ENCODE measurements at places on chromosomes 3 and 15. TPM values are rescaled to one million over a fixed set of nuclear protein-coding genes. Genes with fewer than 3 reads are reported as not detected.

Gene CDCP1
- polyA plus RNA-seq: 0.57 TPM

- DNase-seq: no peak
These were observed 4.3 kb upstream of the OR5H6 start for GRCh38 chr3:98259707-98260106.

DNA sequence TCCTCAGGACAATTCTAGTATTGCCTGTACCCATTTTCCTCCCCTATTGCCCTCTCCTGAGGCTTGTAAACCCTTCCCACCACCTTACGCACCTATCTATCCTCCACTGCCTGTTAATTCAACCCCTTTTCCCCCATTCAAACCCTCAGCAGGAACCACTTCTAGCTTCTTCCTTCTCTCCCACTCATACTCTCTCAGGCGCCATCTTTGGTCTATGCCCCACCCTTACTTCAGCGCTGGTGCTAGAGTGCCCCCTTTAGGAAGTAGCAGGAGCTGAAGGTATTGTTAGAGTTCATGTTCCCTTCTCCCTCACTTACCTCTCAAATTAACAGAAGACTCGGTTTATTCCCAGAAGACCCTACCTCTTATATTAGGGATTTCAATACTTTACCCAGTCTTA, 121.8 kb upstream of the NLGN1 start:
- no peak for DNase-seq

GRCh38 chr3:67976663-67977062, 322.3 kb upstream of the SUCLG2 start:
- DNase-seq: no peak

DNA sequence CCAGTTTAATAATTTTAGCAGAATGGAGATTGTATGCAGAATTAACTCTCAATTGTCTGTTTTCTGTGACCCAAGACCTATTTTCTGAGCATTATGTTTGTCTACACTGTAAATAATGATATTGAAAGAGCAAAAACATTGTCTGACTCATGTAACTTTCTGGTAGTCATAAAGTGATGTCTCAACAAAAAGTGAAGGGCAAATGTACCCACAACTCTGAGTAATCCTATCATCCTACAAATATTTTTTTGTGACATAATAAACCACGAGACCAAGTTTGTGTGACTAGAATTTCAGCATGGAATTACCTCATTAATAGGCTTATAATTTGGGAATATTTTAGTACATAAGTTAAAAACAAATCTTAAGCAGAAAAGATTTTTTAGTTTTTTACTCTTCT, 15.4 kb upstream of the ABHD10 start:
- no peak for DNase-seq

DNA sequence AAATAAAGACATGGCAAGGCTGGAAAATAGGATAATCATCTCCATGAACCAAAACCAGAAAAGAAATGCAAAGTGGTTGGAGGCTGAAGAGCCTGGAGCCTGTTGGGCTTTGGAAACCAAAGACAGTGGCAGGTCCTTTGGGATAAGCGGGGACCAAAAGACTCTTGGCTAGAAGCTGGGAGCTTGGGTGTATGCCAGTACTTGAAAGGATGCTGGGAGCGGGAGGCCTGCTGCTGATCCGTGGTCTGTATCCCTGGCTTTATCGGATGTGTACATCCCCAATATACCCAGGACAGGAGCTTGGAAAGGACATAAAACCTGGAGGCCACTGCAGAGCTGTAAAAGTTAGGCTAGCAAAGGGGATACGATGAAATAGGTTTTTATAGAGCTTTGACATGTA, 1.3 kb upstream of the CHRNB4 start:
- no peak for DNase-seq

DNA sequence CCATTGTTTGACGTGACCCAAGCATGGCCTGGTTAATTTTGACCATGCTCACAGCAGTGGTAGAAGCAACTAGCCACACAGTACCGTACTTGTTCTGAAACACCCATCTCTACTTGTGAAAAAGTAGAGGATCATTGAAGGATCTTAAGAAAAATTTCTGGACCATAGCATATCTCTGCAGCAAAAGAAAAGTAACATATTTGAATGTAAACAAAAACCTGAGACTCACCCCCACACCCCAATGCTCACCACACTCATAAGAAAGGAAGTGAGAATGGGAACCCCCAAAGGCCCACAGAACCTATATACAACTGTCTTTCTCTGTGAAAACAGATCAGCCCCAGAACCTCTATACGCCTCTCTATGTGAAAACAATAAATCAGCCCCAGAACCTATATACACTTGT, 33.8 kb upstream of the TFRC start:
- DNase-seq: no peak

DNA sequence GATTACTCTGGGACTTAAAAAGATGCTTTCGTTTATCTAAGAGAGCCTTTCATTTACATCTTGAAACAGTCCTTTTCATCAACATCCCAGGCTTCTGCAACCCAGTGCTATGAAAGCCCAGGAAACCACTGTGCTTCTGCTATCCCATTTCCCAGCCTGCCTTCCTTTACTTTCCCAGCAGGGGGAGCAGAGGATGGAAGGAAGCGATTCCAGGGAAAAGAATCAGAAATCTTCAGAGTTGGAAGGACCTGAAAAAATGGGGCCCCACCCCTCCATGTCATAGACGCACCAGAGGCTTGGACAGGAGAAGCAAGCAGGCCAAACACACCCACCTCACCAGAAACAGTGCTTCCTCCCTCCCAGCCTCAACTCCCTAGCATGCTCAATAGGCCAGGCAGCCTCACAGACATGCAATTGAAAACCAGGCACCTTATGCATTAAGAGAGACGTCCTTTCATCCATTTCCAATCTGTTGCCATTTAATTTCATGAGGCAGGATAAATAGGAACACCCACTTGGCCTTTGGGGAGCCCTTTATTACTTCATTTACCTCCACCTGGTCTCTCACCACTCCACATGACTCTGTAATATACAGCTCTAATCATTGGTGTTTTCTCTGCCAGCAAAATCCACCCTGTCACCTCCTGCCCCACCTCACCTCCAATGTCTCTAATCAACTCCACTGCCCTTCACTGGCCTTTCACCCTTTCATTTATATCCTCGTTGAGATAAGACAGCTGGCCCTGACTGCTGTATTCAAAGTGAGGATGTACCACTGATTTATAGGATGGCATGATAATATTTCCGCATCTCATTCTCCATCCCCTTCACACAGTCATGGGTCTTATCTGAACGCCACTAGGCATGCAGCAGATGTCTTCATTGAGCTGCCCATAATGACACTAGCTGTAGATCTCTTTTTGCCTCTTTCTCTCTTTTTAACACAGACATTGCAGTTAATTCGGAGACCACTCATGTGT, 583.9 kb downstream of the NTRK3 start:
- no peak for DNase-seq

- DNase-seq: no peak
These were observed 35.2 kb downstream of the SLC6A20 start for GRCh38 chr3:45760878-45761711.

DNA sequence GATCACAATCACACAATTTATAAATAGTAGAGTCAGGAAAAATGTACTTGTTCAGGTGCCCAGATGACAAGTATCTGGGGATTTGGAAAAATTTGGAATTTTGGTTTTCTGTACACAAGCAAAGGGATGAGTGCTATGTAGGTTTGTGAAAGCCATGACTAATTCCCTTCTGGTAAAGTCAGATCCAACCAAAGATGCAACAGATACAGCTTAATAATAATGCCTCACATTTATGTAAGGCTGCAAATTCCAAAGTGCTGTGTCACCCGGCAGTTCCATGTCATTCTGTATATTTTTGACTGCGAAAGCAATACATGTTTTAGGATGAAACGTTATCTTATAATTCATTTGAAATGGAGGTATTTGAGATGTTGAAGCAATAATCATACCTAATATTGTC, 102.7 kb upstream of the AGBL1 start:
- DNase-seq: no peak

- no peak for DNase-seq
These were observed 29.6 kb downstream of the PSTPIP1 start for GRCh38 chr15:77024273-77025082.

GRCh38 chr15:61888074-61888780, 172.0 kb downstream of the VPS13C start:
- no peak for DNase-seq
